ENCODE measurements at places on chromosomes 3 and 15.

DNA sequence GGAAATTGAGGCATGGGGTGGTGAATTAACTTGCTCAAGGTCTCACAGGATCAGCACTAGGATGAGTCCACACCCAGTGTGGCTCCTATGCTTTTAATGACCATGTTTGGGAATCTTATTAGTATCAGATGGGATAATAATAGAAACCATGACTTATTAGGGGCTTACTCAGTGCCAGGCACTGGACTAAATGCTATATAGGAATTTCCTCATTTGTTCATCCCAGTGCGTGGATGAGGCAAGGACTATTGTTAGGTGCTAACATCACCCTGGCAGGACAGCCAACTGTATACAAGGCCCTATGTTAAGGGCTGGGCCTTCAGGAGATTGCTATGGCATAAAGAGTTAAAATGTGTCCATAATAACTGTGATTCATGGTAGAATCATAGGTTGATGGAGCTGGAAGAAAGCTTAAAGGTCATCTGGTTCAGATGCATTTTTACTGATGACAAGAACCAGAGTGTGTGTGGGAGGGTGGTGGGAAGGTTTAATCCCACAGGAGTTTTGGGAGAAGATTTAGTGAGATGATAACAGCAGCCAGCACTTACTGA, 4.7 kb upstream of the FEM1B start:
- no peak for DNase-seq

DNA sequence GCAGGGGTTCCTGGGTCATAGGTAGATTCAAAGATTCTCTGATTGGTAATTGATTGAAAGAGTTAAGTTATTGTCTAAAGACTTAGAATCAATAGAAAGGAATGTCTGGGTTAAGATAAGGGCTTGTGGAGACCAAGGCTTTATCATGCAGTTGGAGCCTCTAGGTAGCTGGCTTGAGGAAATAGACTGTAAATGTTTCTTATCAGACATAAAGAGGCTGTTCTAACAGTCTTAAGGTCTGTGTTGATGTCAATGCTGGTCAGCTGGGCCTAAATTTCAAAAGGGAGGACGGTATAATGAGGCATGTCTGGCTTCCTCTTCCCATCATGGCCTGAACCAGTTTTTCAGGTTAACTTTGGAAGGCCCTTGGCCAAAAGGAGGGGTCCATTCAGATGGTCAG, 48.9 kb downstream of the GASK1A start:
- DNase-seq = no peak

DNA sequence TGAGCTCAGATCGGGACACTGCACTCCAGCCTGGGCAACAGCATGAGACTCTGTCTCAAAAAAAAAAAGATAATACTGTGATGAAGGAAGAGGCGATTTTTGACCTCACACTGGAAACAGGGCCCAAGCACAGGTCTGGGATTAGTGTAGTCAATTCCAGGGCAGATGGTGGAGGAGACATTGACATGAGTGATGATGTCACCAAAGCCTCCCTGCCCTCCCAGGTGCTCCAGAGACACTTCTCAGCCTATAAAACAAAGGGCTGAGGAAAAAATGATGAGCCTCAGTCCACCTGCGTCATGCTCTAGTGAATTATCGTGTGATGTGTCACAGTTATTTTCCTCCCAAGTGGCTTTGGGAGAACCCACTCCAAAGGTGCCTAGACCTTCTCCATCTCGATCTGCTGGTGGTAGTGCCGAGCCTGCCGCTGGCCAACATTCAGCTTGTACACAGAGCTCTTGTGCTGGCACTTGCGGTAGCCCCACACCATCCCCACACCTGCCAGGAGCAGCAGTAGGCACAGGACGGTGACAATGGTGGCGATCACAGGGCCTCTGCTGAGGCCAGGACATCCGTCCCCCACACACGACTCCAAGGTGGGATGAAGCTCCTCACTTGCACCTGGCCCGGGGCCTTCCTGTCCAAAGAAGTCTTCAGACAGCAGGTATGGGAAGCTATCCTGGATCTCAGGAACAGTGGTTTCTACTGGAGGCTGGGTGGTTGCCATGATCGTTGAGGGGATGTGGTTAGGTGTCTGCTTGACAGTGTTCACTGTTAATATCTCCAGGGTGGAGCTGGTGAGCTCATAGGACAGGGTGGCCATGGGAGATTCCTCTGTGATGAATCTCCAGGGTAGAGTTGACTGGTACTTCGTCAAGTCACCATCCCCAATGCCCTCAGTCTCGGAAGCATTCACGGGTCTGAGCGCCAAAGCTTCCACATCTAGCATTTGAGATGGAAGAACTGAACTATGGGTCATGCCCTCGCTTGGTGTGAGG, 38.8 kb downstream of the CRTAP start:
- DNase-seq = no peak

- no peak for DNase-seq
These were observed 22.4 kb downstream of the CD86 start for GRCh38 chr3:122077293-122078234.

DNA sequence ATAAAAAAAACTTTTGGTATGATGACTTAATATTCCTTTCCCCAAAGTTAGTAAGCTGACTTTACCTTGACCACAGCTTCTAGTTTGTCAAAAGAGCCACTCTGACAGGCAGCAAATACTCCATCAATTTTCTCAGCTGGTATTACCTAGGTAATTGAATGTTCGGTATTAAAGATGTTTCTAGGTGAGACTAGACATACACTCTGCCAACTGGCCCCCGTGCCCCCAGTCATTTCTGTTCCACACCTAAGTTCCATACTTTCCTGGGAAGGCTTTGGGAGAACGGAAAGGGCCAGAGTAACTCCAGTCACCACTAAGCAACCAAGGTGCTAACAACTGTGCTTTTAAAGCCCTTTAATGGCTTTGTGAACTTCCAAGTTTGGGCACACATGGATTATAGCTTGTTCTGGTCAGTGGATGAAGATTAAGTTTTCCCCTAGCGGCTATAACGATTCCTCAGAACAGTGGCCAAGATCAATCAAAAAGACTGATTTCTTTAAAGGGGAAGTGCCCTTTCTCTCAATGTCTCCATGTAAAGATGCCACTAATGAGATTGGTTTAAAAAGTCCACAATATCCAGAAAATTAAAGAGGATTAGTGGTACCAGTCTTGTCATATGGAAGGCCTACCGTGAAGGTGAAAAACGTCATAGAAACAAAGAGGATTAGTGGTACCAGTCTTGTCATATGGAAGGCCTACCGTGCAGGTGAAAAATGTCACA, 7.0 kb downstream of the EIF4A2 start:
- no peak for DNase-seq

DNA sequence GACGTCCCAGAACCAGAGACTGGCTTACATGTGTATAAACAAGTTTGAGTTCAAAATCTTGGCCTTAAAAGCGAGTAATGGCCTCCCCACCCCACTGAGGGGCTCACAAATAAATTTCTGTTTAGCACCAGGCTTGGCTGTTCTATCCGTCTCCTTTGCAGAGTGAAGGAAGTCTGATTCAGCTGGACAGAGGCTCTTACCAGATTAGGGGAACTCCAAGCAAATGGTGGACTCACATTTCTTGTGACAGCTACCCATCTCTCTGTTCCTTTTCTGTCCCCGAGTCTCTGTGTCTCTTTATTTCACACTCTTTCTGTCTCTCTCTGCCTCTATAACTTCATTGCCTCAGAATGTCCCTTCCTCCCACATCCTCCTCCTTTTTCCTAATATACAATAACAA, 62.7 kb downstream of the DGKG start:
- no peak for DNase-seq

GRCh38 chr3:3145831-3146230, 19.1 kb downstream of the TRNT1 start:
- no peak for DNase-seq

- no peak for DNase-seq
These were observed 36.9 kb upstream of the HERC1 start for GRCh38 chr15:63870487-63871209.

- no peak for DNase-seq
These were observed 5.0 kb downstream of the MITF start for GRCh38 chr3:69743975-69744906.

DNA sequence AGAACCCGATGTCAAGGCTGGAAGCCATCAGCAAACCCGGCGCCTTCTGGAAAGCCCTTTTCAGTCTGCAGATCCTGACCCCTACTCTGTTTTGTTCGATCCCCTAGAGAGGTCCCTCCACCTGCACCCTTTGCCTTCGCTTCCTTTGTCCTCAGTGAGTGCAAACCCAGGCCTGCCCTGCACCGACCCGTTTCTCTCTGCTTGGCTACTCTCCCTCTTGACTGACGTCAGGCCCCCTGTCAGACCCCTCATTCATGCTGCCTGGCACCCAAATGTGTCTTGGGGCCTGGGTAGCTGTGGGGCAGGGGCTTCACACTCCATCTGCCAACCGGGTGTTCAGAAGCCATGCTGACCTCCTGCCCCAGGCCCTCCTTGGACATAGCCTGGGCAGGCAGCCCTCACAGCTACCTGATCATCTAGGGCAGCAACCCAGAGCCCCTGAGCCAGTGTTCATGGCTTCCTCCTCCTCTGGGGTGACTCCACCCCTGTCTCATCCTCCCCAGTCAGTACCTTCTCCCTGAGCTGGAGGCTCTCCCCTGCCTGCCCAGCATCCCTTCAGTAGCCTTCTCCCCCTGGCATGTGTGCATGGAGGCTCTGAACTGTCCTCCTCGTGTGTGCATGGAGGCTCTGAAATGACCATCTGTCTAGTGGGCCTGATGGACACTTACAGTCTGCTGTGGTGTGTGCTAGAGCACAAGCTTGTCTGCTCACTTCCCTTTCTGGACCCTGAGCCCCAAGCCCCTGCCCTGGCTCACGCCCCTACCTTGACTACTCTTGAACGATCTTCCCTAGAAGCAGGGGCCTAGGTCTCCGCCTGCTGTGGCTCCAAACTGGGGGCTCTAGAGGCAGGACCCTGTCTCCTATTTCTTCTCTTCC, 69.4 kb downstream of the EXOG start:
- DNase-seq = no peak

GRCh38 chr3:170155604-170156003, 25.9 kb downstream of the PHC3 start:
- DNase-seq = no peak

- no peak for DNase-seq
These were observed 3.6 kb upstream of the AGTR1 start for GRCh38 chr3:148694116-148694515.

DNA sequence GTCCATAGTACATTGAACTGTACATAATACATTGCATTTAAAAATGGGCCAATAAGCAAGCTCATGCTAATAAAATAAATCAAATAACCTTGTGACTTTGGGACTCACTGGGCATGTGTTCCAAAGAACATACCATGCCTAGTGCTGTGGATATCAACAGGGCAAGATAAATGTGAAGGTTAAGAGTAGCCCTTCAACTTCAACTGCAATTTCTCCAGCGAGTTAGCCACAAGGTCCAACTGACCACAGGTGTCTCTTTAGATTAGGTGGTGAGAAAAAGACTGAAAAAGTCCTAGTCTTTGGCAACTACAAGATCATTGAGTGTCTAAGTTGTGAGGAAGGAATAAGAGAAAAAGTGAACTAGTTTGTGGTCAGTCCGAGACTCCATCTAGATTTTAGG, 78.3 kb upstream of the ATP11B start:
- DNase-seq = no peak

- no peak for DNase-seq
These were observed 75.9 kb downstream of the FLNB start for GRCh38 chr3:58084166-58084565.

- no peak for DNase-seq
These were observed 78.8 kb upstream of the BOC start for GRCh38 chr3:113132571-113132996.

DNA sequence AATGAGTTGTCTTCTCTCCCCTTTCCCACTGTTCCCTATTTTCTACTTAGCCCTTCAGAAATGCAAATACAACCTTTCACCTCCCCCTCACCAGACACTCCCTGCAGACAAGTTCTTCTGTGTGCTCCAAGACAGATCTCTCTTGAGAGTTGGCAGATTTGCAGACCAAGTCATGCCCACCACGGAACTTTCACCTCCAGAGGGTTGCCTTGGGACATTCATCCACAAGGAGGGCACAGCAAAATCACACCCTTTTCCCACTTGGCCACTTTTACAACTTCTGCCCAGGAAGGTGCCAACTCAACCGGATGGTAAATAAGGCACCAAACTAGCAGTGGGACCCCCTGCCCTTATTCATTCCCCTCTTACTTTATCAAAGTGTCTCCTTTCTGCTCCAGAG, 53.5 kb downstream of the SLC30A4 start:
- no peak for DNase-seq

- no peak for DNase-seq
These were observed 7.2 kb upstream of the GMPS start for GRCh38 chr3:155863072-155863784.

GRCh38 chr15:38085931-38086568, 151.6 kb downstream of the TMCO5A start:
- DNase-seq = no peak

- peak; percentile 69 for DNase-seq
These were observed 35.5 kb upstream of the PLCL2 start for GRCh38 chr3:16849229-16849628.

- no peak for DNase-seq
These were observed 319.6 kb upstream of the IL12A start for GRCh38 chr3:159668990-159669476.

- DNase-seq = no peak
These were observed 119.7 kb upstream of the IGSF10 start for GRCh38 chr3:151580591-151580990.

DNA sequence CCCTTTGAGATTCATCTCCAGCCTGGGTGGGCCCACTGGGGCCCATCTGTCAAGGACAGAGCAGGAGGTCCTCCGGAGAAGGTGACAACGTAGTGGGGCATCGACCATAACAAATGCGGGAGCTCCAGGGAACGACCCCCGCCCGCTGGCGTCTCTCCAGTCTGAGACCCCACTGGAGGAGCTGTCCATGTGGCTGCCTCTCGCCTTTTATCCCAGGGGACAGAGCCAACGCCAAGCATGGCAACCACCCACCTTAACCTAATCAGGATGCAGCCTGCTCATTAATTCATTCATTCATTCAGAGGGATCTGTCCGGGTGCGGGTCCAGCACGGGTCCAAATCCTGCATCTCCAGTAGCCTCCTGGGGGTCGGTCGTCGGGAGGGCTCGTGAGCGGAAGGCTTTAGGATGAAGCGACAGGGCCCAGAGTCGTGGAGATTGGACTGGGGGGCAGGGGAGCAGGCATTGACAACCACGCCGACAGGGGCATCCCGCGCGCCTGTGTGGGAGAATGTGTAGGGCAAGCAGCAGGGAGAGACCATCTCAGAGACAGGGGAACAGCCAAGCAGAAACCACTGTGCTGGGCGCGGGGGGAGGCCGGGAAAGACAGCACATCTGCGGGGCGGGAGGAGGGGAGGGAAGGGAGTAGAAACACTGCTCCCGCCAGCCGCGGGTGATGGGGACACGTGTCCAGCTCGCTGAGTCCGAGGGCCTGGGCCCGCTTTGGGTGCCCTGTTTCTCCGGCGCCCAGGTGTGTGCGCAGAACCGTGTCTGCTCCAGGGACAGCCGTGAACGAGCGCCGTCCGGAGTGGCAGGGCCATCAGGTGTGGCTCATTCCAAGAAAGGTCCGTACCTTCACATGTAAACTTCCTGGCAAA, 1.9 kb downstream of the PIGZ start:
- DNase-seq = no peak

- DNase-seq = no peak
These were observed 8.2 kb downstream of the RUBCN start for GRCh38 chr3:197728487-197728886.

- DNase-seq = no peak
These were observed 85.1 kb upstream of the CSPG5 start for GRCh38 chr3:47663630-47664240.

Data from activated CD8-positive, alpha-beta memory T cell treated with anti-CD3 and anti-CD28 coated beads, Interleukin-2, amount 50 U/mL, for 4 hours (primary cell).